Activated CD8-positive, alpha-beta memory T cell treated with anti-CD3 and anti-CD28 coated beads for 1 hour (primary cell): ENCODE measurements at places on chromosomes 16 and 17.
A peak's percentile ranks its signal among the peaks of the same experiment; 100 is the strongest.

DNA sequence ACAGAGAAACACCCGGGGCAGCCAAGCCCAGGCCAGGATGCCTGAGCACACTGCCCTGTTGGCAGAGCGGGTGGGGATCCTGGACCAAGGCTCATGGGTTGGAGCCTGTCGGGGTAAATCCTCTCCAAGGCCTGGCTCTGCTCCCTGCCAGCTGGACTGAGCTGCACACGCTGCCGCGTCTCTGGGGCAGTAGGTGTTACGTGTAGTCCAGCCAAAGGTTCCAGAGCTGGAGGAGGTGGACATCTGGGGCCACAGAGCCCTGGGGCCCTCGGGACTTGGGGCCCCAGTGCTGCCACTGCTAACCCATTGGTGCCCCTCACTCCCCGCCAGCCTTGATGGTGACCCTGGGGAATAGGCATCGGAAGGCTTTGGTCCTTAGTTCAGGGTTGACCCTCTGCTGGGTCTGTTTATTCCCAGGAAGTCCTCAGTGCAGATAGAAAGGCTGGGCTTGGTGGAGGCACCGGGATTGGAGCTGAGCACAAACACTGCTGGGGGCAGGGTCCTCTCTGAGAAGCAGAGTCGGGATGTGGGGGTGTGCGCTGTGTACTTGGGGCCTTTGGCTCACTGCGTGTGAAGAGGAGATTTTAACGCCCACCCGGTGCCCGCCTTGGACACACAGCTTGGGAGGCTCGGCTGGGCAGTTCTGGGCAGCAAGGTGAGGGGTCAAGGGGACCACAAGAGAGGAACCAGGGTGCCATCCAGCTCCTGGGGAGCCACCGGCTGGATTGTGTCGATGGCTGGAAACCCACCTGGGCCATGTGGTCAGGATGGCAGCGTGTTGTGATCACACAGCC lies 16.3 kb upstream of the CBX4 start:
- DNase-seq, result no peak

DNA sequence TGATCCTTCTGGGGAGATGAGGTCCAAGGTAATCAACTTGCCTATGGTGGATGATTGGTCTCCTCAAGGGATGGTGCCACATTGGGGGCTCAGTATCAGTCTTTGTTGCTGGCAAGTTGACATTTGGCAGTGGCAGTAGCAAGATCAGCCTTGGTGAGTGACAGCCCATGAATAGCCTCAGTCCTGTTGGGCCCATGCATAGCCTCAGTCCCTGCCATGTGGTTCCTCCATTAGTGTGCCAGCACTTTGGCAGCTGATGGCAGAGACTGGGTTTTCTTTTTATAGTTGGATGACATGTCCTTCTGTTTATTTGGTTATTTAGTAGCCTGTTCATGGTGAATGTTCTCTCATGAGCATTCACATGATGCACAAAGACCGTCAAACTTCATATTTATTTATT lies 179.6 kb downstream of the CBLN1 start:
- DNase-seq, result no peak

DNA sequence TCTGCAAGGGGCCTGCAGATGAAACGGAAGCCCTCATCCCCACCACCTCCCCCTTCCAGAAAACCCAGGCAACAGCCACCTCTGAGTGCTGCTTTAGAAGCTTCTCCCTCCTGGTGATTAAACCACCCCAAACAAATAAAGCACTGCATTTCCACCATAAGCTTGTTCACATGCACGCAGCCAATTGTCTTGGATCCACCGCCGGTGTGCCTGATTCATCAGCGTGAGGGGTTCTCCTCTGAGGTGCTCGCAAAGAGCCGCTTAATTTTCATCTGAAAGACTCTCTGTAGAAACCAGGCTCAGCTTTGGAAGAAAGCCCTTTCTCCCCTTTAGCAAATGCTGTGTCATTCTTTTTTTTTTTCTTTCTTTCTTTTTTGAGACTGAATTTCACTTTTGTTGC lies 155.2 kb upstream of the EEF2KMT start:
- DNase-seq, result no peak

GRCh38 chr16:47884116-47884725 lies 271.6 kb downstream of the ABCC12 start:
- no peak for DNase-seq

DNA sequence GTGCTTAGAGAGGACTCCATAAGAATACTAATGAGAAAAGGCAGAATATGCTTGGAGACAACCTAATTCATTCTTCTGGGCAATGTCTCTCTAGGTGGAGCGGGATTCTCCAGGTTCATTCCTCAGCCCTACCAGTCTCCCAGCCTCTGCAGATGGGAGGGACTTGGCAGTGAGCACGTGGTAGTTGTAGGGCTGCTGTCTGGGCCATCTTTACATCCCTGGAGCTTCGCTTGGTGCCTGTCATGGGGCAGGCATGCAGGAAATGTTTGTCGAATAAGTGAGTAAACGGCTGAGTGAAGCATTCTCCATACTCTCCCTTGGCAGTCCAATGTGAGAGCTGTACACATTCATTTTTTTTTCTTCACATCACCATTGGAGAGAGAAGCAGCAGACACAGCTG lies 387.5 kb downstream of the UTP18 start:
- no peak for DNase-seq

DNA sequence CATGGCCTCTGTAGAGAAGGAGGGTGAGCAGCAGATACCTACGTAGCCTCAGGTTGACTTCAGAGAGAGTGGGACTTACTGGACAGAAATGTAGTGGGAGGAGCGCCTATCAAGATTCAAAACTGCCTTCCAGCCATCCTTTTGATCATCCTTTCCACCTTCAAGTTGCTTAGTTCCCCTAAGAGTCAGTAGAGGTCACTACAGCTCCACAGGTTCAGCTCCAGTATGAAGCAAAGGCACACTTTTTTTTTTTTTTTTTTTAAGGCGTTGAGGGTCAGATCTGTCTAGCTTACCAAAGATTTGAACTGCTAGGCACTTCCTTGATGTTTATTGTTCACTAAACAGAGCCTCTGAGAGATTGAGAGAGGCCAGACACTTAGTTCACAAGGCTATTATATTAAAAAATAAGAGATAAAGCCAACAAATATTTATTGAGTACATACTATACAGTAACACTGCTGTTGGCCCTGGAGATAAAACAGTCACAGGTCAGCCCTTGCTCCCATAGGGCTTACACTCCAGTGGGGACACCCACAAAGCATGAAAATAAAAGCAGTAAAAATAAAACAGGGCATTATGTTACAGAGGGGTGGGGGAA lies 3.1 kb downstream of the RNF227 start:
- no peak for DNase-seq

DNA sequence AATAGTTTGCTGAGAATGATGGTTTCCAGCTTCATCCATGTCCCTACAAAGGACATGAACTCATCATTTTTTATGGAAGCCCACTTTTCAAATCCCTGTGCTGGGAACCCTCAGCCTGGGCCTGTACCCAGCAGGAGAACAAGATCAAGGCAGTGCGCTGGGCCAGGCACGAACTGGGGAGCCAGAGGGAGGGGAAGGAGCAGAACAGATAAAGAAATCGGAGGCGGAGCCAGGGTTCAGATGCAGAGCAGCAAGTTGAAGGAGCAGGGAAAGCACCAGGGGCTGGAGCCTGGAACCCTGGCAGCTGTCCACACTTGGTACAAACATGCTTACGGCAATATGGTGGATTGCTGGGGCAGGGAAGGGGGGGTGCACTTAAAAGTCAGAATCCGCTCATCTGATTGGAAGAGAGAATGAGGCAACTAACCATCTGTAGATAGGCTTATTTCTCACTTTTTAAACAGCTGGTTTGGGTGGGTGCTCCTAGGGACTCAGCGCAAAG lies 107.5 kb downstream of the NOG start:
- DNase-seq, result no peak

GRCh38 chr16:58037365-58038057 lies 12.0 kb downstream of the MMP15 start:
- DNase-seq, result no peak

GRCh38 chr17:45307290-45308015 lies 9.4 kb downstream of the MAP3K14 start:
- DNase-seq, result no peak

GRCh38 chr16:26795184-26795583 lies 271.5 kb upstream of the C16orf82 start:
- DNase-seq, result no peak

- no peak for DNase-seq
These were observed 18.2 kb downstream of the CASC3 start for GRCh38 chr17:40158438-40159013.

DNA sequence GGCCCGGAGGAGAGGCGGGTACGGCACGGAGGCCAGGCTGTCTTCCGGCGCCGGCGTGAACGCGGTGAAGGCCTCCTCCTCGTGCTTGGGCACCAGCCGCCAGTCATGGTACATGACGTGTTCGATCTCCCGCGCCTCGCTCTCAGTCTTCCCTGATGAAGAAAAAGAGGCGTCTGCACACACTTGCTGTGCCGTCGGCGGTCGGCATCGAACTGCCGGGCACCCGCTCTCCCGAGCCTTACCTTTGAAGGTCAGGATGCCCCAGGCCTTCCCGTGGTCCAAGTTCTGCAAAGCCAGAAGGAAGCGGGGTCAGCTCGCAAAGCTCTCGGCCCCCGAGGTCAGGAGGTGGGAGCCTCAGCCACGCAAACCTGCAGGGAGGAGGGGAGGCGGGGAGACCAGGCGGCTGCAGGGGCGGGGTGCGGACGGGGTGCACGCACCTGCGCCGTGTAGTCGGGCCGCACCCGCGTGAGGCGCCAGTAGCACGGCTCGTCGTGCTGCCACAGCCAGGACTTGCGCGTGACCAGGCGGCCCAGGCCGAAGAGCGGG lies at the start of gene EME2:
EME2 (plus strand) TSS at position 449 of the 546 bp plus-strand sequence. CDS start 418 bp downstream, outside the sequence.
- no peak for DNase-seq

- DNase-seq, result peak; percentile 2
These were observed 28.6 kb downstream of the SLC38A8 start for GRCh38 chr16:84013787-84014569.

GRCh38 chr16:67995423-67995822 lies 3.9 kb downstream of the DPEP2 start:
- DNase-seq, result no peak

DNA sequence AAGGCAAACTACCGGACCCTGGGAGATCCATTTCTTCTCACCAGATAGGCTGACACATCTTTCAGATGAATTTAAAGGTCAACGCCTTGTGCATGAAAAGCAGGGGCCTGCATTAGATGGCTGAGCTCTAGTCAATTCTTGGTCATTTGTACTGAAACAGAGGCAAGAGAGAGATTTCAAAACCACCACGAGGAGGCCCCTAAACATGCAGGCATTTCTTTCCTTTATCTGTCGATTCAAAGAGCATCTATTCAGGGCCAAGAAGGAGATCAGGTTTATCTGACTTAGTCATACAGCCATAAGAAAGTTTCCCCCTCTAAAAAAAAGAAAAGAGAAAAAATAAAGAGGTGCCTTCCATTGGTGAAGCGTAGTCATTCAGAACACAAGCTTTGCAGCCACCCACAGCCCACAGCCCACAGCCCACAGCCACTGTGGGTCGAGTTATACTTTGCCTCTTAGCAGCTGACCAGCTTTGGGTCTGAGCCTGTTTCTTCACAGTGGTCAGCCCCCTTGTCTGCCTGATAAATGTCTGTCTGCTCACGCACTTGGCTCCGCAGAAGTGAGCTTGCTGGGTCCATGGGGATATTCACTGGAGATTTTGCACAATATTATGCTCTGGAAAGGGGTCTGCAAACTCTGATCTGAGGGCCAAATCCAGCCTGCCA lies 207.5 kb downstream of the CDH13 start:
- no peak for DNase-seq

DNA sequence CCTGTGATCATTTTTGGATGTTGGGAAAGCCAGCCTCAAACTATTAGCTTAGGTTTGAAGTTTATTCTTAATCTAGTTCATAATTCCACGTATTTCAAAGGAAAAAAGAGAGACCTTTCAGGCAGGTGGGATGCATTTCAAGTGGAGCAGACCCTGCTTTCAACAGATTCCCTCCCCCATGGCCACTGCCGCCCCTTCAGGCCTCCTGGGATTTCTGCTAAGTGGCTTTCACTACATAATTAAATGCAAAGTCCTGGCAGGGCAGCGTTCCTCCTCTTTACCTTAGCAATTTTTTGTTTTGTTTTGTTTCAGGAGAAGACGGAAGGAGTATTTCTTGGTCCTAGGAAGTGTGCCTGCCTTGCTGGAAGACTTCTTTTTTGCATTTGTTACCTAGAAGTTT lies 36.6 kb downstream of the MAF start:
- no peak for DNase-seq

- no peak for DNase-seq
These were observed 7.5 kb downstream of the TIMP2 start for GRCh38 chr17:78917451-78918275.

- DNase-seq, result no peak
These were observed 14.8 kb upstream of the GOSR2 start for GRCh38 chr17:46908068-46908737.

DNA sequence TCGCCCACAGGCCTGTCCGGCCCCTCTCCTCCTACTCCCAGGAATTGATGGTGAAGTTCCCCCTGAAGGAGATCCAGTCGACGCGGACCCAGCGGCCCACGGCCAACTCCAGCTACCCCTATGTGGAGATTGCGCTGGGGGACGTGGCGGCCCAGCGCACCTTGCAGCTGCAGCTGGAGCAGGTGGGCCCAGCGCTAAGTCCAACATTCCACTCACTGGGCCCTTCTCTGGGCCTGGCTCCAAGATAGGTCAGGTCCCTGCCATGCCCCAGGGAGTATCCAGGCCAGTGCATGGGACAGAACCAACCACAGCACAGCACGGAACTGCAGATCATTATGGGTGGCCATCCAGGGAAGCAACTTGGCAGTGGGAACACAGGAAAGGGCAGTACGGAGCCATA lies 9.9 kb upstream of the ALKBH5 start:
- DNase-seq, result no peak

DNA sequence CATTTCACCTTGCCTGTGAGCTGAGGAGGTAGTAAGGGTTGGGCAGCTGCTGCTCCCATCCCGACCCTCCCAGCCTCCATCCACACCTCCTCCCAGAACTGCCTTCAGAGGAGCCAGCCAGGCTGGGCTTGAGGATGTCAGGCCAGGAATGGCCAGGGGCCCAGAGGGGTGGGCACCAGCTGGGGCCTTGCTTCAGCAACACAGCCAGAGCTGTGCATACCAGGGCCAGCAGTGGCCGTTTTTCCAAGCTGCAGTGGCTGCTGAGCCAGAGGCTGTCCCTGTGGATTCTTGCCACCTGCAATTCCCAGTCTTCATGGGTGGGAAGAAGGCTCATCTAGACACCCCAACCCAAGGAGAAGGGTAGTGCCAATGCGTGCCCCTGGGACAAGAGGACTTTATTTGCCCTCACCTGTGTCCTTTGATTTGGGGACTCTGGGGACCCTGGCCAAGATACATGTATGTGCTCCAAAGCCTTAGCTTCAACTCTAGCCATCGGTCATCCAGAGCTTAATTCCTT lies 153.4 kb upstream of the SDK2 start:
- no peak for DNase-seq

DNA sequence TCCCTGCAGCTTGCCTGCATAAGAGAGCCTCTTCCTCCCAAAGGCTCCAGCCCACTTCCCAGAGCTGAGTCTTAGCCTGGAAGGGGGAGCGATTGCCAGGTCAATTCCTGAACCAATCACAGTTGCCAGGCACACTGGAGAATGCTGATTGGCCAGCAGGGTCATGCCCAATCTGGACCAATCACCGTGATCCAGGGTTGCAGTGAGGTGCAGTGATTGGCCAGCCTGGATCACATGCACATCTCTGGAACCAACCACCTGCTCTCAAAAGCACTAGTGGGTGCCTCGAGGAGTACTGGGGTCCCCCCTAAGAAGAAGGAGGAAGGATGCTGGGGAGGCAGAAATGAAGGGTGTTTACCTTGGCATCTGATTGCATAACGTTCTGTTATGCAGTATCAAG lies 18.4 kb downstream of the NAGPA start:
- DNase-seq, result no peak

- DNase-seq, result no peak
These were observed 8.8 kb upstream of the VPS4A start for GRCh38 chr16:69302301-69302700.
